ENCODE measurements at places on chromosomes 3 and 15. TPM values are rescaled to one million over a fixed set of nuclear protein-coding genes. Genes with fewer than 3 reads are reported as not detected.

GPR62 gene
- total RNA-seq, result 0.09 TPM

DNA sequence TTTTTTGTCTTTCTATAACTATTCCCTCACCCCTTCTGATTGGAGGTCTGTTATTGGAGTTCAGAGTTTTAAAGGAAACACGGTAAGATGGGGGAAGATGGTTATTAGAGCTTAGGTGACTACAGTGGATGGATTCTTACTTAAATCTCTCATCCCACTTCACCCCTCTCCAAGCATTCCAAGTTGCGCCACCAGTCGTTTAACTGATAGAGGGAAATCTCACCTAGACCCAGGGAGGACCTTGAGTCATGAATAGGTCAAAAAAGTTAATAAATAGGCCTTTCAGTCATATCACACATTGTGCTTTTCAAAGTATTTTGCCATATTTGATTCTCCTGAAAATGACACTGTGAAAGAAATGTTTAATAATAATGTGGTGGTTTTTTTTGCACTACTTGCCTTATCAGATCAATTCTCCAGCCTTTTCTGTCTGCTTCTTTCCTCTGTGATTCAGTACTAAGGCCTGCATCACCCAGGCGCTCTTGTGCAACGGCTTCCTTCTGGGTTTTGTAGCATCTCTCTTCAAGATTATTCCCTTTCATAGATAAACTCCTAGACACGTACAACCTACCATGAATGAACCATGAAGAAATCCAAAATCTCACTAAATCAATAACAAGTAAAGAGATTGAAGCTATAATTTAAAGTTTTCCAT is 100.4 kb upstream of the TGFBR2 start:
- no peaks in the 10 kb centered on the region for H3K27me3 ChIP-seq
- H3K4me1 ChIP-seq, result no peaks in the 10 kb centered on the region
- DNase-seq, result no peak

DNA sequence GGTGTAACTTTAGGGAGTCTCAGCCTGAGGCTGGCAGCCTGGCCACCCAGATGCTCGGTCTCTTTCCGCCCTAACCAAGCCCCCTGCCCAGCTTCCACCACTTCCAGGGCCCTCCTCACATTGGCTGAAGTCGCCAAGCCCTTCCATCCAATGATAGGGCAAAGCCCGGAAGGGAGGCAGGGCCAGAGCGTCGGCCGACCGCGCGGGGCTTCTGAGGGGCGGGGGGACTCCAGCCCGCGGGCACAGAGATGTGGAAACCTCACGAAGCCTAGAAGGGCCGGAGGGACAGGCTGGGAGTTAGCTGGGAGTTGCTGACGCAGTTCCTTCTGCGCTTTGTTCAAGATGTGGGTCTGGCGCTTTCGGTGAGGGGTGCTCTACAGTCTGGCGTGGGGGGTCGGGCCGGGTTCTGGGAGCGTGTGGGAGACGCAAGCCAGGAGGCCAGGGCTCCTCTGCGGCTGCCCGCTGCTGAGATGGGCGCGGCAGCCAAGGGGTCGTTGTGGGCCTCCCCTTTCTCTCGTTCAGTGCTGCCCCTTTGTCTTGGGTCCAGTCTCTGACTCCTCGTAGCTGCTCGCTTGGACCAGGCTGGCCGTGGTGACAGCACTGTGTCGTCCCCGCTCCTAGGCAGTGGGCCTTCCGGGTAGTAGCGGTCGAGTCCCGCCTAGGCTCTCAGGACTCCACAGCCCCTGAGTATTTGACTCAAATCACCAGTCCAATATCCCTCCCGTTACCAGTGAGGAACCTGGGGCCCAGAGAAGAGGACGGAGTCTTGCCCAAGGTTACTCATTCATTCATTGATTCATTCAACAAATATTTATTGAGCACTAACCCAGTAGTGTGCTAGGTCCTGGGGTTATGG is at the start of gene ZNF660:
Gene ZNF660, plus strand, starts transcription at position 319 of the 856 bp plus-strand sequence. CDS start 9,230 bp downstream, outside the sequence.
- peak within 1 kb of the TSS; percentile 81 for H3K4me3 ChIP-seq

- H3K4me1 ChIP-seq, result no peaks in the 10 kb centered on the region
- H3K4me3 ChIP-seq, result no peak overlapping the region
- no peaks in the 10 kb centered on the region for H3K27me3 ChIP-seq
- no peaks in the 10 kb centered on the region for H3K36me3 ChIP-seq
- no peak for DNase-seq
- no peak overlapping the region for H3K27ac ChIP-seq
Observed at GRCh38 chr15:43213466-43213865, 7.4 kb downstream of the EPB42 start.

GRCh38 chr15:70855764-70856163 is 1.8 kb upstream of the LARP6 start:
- no peak for DNase-seq
- H3K27ac ChIP-seq, result no peak overlapping the region
- no peak overlapping the region for H3K4me3 ChIP-seq
- H3K27me3 ChIP-seq, result no peaks in the 10 kb centered on the region
